OCI-LY7 (cell line): ENCODE measurements at places on chromosomes 7 and 10. TPM values are rescaled to one million over a fixed set of nuclear protein-coding genes. Genes with fewer than 3 reads are reported as not detected.

The SFTPA1 gene
- not detected in 2 replicates for total RNA-seq

The GPR26 gene
- total RNA-seq, result not detected in 2 replicates

- DNase-seq, result peak; percentile 79
Measured at GRCh38 chr10:67837541-67838314, at the start of gene DNAJC12. Gene DNAJC12 (minus strand): TSS chr10:67838188. CDS start chr10:67838011, 177 bp downstream.

The NUTM2D gene
- 1.3 and 2.5 TPM in 2 replicates for total RNA-seq

DNA sequence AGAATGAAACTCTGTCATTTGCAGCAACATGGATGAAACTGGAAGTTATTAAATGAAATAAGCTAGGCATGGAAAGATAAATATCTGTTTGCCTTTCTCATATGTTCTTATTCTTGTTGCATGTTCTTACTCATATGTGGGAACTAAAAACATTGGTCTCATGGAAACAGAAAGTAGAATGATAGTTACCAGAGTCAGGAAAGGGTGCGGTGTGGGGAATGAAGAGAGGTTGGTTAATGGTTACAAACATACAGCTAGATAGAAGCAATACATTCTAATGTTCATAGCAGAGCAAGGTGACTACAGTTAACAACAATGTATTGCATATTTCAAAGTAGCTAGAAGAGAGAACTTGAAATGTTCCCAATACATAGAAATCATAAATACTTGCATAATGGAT lies 105.1 kb downstream of the FAM107B start:
- no peak for DNase-seq

DNA sequence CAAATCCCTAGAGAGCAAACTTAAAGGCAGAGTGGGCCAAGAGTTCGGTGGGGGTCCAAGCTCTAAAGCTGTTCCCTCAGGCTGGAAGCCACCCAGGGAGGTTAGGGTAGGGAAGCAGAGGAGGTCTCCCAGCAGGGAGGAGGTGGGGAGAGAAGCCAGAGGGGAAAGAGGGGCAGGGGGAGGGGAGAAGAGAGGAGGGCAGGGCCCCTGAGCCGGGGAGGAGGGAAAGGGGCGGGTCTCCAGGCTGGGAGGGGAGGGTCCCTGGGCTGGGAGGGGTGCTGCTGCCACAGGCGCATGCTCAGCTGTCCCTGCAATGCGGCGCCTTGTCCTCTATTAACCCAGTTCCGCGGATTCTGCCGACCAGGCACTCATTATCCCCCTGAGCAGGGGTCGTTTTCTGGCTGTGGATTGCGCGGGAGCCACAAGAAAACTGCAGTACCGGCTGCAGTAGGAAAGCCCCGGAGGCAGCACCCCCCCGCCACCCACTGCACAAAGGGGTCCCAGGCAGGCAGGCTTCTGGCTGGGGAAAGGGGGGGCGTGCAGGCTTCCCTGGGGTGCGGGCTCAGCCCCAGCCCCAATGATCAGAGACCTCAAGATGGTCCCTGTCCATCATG lies 49.3 kb downstream of the CAMK2B start:
- no peak for DNase-seq

DNA sequence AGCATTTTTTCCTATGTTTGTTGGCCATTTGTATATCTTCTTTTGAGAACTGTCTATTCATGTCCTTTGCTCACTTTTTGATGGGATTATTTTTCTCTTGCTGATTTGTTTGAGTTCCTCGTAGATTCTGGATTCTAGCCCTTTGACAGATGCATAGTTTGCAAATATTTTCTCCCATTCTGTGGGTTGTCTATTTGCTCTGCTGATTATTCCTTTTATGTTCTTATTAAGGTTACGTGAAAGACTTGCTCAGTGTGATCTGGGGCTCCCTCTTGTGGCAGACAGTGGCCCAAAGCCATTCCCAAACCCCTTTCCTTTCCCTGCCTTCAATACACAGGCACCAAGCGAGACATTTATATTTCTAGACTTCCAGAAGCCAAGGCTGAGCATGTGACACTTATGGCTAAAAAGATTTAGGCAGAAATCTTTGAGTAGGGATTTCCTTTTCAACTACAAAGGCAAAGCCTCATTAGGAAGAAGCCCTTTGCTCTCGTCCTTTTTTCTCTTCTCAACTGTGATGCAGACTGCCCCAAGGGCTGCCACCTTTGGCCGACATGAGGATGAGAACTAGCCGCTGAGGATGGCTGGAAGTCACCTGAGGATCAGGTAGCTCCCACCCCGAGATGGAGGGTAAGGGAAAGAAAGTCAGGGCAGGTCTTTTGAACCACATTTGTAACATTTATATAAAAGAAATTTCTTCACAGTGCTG lies 23.6 kb downstream of the ST8SIA6 start:
- DNase-seq, result peak; percentile 40

DNA sequence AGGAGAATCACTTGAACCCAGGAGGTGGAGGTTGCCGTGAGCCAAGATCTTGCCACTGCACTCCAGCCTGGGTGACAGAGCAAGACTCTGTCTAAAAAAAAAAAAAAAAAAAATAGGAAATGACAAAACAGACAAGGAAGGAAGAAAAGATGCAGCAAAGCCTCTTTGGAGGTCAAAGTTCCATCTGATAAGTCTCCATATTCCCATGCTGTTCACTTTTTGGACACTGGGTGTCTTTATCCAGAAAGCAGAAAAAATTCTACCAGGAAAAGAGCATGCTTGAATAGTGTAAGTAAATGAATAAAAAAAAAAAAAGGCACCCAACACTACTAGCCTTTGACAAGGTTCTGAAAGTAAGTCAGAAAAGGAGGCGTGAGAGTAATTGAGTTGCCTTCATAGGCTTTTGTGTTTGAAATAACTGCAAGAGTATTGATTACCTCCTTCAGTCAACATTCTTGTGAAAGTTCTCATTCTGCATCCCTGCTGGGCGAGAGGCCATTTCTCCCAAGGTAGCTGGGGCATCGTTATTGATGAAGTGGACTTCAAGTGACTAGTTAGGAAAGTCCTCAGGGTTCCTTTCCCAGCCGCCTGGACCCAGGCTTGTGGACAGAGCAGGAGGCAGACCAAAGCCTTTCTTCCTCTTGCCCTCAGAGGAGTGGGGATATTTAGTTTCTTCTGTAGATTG lies 133.3 kb upstream of the KIF5B start:
- DNase-seq, result no peak

DNA sequence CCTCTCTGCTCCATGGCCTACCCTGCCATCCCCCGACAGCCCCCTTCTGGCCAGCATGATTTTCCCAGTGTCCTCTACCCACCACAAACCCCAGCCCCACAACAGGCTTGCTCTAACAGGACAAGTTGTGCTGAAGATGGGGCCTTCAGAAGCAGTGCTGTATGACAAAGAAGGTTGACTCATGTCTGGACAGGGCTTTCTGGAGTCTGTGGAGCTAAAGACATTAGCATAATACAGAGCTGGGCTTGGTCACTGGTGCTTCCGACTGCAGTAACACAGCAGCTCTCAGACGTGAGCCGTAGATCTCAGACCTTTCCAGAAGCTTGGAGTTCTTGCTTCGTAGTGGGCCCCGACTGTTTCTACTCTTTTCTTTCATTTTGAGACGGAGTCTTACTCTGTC lies 100.5 kb downstream of the GTF2IRD1 start:
- DNase-seq, result no peak

GRCh38 chr10:62861507-62861906 lies 45.3 kb upstream of the EGR2 start:
- DNase-seq, result no peak

The GNAT3 gene
- total RNA-seq, result not detected in 2 replicates

DNA sequence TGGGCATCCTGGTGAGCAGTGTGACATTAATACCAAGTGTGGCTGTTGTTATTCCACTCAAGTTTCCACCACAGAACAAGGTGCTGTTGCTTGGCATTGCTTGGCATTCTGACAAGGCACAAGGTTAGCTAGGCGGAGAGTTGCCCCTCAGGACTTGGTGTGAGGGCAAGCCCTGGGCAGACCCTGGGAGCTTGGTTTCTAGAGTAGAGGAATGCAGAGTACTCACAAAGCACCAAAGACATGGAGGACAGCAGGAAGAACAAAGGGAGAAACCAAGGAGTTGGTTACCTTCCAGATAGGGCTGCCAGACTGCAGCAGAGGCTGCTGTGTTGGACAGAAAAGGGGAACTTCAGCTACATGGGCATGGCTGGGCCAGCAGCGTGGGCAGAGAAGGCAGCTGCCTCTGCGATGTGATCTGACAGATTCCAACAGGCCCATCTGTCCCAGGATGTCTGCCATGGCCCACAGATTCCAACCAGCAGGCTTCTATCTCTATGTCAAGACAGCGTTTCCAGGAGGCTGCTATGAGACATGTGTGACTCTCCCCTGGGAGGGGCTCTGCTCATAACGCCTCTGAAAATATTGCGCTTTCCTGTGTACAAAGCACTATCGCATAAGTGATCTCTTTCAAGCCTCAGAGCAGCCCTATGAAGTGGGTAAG lies 1.8 kb downstream of the GOLGA7B start:
- DNase-seq, result peak; percentile 19

DNA sequence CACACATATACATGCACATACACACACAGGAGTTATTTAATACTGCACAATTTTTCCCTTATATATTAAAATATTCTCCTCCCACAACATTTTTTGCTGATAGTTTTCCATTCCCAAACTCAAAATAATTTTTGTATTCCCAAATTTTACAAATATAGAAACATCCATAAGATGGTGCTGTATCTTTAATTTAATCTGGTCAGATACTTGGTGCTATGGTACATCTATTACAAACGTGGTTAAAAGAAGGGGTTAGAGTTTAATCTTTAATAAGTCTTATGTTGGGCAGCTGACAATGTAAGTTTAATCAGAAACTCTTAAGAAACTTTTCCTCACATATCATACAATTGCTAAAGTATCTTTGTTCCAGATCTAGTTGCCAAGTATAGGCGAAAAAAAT lies 10.2 kb upstream of the CADPS2 start:
- DNase-seq, result no peak

DNA sequence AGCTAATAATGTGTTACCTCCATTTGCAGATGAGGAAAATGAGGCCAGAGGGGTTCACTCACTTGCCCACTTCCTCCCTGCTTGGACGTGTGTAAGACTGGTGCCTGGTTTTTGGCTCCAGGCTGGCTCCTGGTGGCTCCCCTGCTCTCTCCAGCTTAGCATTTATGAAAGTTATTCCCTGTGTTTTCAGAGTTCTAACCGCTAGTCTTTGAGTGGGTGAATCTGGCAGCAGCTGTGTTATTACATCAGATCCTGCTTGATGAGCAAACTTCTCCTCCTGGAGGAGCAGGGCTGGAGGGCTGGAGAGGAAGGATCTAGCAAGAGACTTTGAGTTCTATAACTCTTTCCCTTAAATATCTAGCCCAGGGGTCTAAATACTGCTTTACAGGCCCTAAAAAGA lies 80.9 kb upstream of the AGBL3 start:
- no peak for DNase-seq

DNA sequence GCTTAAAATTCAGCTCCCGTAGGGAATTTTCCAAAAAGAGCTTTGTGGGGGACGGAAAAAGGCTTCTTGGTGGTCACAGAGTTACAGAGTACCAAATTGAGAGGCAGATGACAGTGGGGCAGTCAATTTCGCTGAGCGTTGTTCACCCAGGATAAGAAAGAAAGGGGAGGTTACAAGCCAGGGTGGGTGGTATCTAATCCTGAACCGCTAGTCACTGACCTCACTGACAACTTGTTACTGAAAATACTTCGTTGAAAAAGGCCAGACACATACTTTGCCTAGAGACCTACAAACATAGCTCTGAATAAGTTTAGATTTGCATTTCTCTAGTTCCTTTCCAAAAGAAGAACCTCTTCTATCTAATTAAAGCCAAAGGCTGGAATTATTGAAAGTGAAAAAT lies at the start of gene CTNNA3:
Gene CTNNA3, minus strand, starts transcription at position 167 of the 400 bp plus-strand sequence.
- DNase-seq, result no peak

DNA sequence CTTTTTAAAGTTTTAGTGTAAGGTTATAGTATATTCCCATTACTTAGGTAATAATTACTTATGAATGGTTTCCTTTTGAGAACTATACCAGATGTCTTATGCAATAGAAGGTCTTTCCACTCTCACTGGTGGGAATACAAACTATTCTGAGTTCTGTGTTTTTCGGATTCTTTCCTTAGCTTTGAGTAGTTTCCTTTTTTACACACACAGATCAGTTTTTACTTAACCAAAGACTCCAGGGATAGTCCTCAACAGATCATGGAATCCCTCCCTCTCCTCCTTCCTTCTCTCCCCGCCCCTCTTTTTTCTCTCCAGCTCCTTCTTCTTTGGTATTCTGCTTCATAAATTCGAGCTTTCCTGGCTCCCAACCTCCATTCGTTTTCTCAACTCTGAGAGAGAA lies 13.3 kb downstream of the COPG2 start:
- no peak for DNase-seq

The UBE3C gene
- total RNA-seq, result 60.0 and 66.1 TPM in 2 replicates

DNA sequence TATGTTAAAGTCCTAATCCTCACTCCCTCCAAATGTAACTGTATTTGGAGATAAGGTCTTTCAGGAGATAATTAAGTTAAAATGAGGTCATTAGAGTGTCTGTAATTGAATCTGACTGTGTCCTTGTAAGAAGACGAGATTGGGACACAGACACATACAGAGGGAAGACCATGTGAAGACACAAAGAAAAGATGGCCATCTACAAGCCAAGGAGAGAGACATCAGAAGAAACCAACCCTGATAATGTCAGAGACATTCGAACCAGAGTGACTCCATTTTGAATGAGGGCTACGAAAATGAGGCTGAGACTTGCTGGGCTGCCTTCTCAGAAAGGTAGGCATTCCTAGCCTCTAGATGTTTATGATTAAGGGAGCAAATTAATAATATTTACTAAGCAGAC lies 542 bp upstream of the SAMD9L start:
- no peak for DNase-seq

The TAS2R4 gene
- 1.2 and 1.8 TPM in 2 replicates for total RNA-seq

DNA sequence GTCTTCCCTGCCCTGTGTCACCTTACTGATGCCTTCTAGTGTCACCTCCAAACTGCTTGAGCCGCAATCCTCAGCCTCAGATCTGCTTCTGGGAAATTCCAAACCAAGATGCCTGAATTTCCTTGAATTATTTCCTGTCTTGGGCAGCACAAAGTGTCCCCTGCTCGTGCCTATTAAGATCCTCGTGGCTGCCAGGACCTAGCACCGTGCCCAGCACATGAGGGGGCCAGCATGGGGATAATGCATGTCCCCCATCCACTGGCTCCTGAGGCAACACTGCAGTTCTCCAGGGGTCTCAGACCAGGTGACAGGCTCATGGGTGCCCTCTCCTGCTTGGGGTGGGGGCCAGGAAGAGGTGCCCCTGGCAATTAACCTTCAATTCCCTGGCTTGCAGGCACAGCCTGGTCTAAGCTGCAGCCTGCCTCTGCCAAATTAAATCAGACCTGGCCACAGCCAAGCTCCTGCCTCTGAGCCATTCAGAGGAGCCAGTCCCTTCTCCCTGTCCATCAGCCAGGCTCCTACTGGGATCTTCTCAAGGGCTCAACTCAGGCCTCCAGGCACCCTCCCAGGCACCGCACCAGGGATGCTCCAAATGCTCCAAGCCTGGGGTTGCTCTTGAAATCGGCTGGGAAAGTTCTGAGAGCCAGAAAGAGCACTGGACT lies 146.6 kb downstream of the SH3PXD2A start:
- DNase-seq, result no peak
